Hematopoietic multipotent progenitor cell treated with erythropoietin and hydrocortisone succinate and interleukin-3 and kit ligand, for 4 days (in vitro differentiated cells): ENCODE measurements at places on chromosomes 7 and 10.

DNA sequence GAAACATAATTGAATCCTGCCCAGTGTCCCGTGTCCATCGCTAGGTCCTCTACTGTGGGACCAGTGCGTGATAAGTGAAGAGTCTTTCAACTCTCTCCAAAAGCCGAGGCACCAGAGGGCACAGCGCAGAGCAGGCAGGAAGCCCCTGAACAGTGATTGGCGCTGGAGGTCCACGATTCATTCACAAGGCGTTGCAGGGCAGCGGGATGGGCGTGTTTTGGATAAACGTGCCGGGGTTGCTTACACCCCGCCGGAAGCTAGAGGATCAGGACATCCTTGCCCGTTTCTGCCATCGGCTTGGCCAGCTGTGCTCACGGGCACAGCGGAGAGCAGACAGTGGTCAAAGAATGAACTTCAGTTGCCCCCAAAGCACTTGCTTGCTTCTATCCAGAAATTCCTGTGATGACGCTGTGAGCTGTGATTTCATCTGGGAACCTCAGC lies 86.0 kb upstream of the PFKP start:
- DNase-seq = no peak

DNA sequence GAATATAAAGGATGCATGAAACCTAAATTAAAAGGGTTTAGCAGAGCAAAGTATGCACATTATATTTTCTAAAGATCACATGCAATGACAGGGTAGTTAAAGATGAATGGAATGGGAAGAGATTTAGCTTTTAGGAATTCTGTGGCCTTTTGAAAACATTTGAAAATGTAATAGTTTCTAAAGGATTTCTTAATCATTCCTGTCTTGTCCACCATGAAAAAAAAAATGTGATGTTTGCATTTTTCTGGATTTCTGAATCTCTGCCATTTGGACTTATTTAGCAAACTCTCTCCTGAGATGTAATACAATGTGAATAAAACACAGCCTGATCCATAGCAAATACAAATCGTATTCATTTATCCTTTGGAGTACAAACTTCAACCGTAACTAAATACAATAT lies 126.6 kb upstream of the RAB11FIP2 start:
- no peak for DNase-seq

DNA sequence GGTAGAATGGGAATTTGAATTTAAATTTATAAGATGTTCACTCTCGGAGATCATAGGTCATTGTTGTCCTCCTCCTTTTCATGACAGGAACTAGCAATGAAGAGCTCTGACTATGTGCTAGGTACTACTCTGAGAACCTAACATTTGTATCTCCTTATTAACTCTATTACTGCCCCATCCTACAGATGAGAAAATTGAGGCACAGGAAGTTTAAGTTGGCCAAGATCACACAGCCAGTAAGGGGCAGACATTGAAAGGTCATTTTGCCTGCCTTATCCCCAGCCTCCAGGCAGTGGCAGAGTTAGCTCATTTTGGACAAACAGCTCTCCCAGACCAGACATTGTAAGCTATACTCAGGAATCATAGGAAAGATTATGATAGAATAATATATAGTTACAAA lies 6.0 kb downstream of the SRGN start:
- peak; percentile 66 for DNase-seq

DNA sequence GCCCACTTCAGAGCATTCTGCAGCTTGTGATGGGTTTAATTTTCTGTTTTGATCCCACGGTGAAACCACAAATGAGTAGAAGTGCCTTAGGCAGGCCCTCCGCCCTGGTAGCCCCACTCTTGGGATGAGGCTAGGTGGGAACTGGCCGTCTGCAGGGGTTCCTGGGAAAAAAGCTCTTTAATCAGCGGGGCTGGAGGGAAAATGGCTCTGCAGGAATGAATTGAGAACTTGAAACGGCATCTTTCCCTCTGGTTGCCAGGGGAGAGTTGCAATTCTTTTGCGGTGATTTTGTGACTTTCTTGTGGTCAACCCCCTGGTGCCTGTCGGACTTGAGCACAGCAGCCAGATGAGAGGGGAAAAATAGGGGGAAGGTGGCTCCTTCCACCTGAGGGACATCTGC lies 32.7 kb downstream of the COL26A1 start:
- DNase-seq = no peak

DNA sequence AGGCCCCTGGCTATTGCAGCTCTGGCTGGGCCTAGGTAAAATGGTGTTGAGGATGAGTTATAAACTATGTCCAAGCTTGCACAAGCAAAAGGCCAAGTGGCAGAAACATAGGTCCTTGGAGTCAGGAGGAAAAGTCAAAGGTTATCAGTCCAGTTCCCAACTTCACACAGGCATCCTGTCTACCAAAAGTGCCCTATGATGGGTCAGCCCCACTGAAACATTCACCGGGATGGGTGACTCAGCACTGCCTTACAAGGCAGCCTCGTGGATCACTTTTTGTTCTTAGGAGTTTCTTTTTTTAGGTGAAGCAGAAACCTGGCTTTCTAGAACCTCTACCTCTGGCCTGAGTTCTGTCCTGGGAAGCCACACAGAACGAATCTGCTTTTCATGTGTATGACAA lies 158.8 kb upstream of the LYZL2 start:
- no peak for DNase-seq

DNA sequence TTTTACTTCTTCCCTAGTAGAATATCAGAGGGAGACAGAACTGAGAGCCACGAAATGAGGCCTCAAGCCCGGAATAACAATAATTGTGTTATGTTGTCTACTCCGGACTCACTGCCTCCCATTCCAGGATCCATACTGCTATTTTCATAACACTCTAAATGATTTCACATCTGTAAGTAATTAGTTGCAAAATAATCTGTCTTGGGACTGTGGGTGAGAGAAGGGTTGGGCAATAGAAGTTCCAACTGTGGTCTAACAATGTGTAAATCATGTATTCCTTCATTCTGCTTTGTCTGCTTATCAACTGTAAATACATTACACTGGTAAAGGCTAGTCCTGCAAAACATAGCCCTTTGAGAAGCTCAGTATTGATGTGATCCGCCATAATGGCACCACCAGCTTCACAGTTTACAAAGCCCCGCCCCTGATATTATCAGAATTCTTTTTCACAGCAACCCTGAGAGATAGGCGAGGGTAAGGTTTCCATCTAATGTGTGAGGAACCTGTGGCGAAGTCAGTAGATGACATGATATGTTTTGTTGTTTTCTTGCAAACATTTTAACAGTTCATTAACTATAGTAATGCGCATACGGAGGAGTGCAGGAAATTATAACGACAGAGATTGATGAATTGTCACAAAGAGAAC lies 265.7 kb upstream of the BMPER start:
- peak; percentile 41 for DNase-seq

- peak; percentile 72 for DNase-seq
These were observed 13.7 kb upstream of the WAPL start for GRCh38 chr10:86535132-86535882.

DNA sequence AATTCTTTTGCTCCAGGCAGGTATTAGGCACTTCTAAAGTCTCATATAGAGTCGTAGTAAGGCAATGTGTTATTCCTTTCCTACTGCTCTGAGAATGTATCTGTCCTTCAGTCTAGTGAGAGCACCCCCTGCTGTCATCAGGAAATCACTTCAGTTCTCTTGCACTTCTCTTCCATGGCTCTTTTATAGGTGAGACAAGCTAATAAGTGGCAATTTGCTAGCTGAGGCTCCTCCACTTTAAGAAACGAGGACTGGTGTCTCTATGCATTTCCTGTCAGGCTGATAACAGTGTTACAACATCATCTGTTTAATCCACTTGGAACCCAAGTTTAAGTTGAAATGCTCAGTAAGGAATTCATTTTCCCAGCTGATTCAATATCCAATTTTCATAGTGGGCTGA lies 350.6 kb downstream of the TFEC start:
- DNase-seq = peak; percentile 57

- DNase-seq = no peak
These were observed 181.3 kb downstream of the BAMBI start for GRCh38 chr10:28858646-28859045.

- no peak for DNase-seq
These were observed 117.5 kb downstream of the SH3PXD2A start for GRCh38 chr10:103737735-103738367.

DNA sequence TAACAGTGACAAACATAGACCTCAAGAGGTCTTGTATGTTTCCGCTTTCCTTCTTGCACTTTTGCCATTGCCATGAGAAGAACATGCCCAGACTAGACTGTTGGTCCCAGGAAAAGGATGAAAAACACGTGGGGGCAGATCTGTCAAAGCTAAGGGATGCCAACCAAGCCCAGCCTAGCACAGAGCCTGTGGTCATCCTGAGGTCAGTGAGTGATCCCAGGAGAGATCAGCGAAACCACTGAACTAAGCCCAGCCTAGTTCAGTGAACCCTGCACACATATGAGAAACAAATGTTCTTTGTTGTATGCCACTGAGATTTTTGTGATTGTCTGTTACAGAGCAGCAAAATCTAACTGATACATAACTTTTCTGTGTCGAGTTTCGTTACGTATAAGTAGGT lies 718.8 kb downstream of the MAGI2 start:
- no peak for DNase-seq

- peak; percentile 77 for DNase-seq
These were observed 694 bp upstream of the WASL start for GRCh38 chr7:123749537-123749857.

DNA sequence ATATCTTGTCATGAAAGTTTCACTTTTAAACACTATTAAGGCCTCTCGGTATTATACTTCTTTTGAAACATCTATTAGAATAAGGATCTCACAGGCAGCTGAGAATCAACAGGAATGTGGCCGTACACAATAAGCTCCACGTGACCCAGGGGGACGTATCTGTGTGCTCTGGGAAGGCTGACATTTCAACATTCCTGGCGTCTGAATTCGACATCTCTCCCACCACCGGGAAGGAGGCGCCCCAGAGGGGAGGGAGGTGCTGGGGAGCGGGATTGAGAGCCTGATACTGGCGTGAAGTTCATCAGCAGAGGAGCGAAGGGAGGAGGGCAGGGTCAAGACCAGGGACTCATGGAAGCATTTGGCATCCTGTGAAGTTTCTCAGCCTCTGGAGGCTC lies 401.3 kb downstream of the DNAJB6 start:
- DNase-seq = no peak

GRCh38 chr10:101762736-101763135 lies 13.2 kb downstream of the FGF8 start:
- DNase-seq = no peak

DNA sequence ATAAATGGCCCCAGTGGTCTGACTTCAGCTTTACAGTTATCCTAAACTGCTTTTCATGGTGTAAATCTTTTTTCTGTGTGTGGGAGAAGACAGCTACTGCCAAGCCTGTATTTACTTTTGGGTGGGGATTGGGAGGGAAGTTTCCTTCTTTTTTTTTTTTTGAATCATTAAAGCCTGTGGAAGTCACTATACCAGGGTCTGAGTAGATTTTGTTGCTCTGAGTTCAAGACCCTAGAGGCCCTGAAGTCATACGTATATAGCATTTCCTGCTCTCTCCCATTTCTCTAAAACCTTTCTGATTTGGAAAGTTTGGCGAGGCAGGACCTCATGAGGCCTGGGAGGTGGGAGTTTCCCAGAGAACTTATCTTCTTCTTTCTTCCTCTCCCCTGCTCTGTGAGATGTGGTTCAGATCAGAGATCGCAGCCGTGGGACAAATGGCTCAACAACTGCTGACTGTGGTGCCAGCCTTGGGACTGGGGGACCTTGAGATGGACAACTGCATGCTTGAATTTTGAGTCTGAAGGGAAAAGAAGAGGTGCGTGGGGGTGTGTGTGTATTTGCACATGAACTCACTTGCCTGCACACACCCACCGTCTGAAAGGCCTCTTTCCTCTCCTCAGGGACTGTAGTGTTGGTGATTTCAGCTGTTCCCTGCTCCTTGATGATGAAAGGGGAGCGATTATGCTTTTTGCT lies 18.1 kb downstream of the LRMDA start:
- DNase-seq = no peak

DNA sequence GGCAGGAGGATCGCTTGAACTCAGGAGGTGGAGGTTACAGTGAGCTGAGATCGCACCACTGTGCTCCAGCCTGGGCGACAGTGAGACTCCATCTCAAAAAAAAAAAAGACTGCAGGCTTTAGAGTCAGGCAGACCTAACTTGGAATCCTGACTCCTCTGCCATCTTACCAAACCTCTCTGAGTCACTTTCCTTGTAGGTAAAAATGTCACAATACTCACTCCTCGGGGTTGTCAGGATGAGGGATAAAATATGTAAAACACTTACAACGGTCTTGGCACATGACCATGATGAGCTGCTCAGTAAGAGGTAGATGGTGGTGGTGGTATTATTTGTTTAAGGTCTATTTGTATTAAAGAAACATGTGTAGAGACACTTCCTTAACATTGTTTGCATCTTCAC lies 154.1 kb upstream of the PDE1C start:
- DNase-seq = no peak

DNA sequence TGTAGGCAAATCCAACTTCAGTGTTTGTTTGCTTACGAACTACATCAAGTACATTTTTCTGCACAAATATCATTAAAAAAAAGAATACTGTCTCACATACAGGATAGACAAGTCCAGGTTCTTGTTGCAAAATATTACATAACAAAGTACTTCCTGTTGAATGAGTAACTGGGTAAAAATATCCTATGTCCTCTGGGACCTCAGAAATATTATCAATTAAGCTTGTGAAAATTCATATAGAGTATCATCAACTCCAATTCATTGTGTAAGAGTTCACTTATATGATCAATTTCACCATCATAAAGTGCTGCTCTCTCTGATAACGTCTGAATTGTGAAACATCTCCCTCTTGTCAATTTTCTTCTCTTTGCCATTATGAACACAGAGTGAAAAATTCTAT lies 22.6 kb downstream of the HERC4 start:
- DNase-seq = no peak

DNA sequence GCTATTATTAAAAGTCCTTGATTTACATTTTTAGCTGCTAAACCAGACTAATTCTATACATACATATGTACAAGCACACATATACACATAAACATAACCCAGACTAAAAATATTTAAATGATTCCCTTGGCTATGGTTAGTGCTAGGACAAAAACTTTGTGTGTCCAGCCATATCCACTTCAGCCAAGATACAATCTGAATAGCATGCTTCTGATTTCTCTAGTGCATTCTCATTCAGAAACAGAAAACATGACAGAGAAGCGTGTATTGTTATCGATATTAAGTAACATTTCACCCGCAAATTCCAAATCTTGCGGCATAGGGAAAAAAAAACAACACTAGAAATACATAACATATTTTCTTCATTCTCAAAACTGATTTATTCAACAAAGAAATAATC lies 569.3 kb downstream of the KCNMA1 start:
- no peak for DNase-seq

- no peak for DNase-seq
These were observed 31.6 kb downstream of the ZFAND4 start for GRCh38 chr10:45640941-45641340.

DNA sequence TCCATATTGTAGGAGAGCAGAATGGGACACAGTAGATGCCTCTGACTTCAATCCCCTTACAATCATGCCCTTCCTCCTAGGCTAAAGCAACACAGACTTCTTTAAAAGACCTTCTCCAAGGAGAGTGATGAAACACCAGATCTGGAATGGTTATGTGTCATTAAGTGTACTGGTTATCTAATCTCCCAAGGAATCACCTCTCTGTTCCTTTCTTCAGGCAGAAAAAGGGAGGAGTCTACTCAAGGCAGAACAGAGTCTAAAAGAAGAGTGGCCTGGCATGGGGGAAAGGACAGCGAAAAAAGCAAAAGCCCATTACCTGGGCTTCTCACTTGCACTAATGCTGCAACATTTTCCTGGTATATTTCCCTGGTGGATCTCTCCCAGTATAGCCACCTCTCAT lies 2.9 kb downstream of the ELMO1 start:
- DNase-seq = no peak

- peak; percentile 2 for DNase-seq
These were observed 569.1 kb downstream of the ANKRD7 start for GRCh38 chr7:118793582-118793981.

- no peak for DNase-seq
These were observed 94.7 kb downstream of the OSBPL3 start for GRCh38 chr7:24885305-24885704.
